Activated effector memory CD4-positive, alpha-beta T cell treated with Interleukin-2 at 50 U/mL for 16 hours (primary cell): ENCODE measurements at places on chromosomes 4 and X.

- DNase-seq = no peak
Observed at GRCh38 chr4:183412821-183413220, 31.6 kb upstream of the CDKN2AIP start.

DNA sequence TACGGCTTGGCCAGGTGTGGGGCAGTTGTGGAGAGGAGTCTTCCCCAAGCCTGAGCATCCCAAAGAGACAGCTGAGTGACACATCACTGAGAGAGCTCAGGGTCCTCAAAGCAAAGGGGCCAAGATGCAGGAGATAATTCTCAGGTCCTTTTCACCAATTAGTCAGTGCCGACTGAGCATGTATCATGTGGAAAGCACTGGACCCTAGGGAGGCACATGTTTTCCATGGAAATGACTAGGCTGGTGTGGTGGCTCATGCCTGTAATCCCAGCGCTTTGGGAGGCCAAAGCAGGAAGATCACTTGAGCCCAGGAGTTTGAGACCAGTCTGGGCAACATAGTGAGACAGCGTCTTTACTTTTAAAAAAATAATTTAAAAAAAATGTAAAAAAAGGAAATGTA lies 67.3 kb upstream of the PRPS1 start:
- no peak for DNase-seq

GRCh38 chrX:130725519-130725918 lies 177.5 kb downstream of the ENOX2 start:
- DNase-seq = no peak

DNA sequence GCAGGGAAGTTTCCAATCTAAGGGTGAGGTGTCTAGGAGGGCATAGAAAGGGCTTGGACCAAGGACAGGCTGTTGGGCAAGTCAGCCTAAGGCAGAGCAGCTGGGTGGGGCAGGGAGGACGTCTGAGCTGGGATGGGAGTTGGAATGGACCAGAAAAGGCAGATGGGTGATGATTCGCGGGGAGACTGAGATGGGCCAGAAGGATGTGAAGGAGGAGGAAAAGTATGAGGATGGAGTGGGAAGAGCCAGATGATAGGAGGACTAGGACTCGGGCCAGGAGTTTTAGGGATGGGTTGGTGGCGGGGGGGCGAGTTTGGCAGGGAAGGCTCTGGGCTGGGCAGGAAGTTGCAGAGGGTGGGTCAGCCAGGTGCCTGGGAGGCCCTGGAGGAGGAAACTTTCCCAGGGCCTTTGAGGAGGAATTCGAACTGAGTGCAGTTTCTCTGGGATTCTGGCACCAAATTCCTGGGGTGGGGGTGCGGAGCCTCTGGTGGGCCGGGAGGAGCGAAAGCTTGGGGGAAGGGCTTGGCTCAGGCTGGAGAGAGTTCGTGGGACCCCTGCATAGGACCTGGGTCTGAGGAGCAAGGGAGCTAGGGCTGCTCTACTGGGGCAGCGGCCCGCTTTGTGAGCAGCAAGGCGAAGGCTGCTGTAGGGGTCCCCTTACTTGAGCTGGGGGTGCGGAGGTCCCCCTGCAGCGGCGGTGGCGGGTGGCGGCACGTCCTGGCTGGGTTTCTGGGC lies 8.7 kb upstream of the TIMP1 start:
- DNase-seq = no peak

- DNase-seq = no peak
Observed at GRCh38 chr4:181890911-181891310, 352.3 kb upstream of the TENM3 start.

GRCh38 chr4:8477095-8477635 lies 36.6 kb downstream of the TRMT44 start:
- no peak for DNase-seq
